NCI-H1694 (cell line): ENCODE measurements at places on chromosomes 4 and X.

DNA sequence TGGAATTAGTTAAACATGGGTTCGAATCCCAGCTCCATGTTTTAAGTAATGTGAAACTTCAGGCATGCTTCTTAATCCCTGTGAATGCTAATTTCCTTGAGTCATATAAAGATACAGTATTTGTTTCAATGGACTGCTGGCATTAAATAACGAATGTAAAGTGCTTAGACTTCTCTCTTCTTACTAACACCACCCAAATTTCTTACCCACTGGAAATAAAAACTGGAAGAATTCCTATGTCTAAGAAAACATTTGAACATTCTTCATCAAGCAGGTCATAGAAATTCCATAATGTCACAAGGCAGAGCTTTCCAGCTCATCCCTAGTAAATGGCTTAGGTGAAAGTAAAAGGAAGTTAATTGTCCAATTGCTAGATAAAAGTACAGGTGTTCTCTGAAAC, 172.5 kb downstream of the ANK2 start:
- DNase-seq: no peak

DNA sequence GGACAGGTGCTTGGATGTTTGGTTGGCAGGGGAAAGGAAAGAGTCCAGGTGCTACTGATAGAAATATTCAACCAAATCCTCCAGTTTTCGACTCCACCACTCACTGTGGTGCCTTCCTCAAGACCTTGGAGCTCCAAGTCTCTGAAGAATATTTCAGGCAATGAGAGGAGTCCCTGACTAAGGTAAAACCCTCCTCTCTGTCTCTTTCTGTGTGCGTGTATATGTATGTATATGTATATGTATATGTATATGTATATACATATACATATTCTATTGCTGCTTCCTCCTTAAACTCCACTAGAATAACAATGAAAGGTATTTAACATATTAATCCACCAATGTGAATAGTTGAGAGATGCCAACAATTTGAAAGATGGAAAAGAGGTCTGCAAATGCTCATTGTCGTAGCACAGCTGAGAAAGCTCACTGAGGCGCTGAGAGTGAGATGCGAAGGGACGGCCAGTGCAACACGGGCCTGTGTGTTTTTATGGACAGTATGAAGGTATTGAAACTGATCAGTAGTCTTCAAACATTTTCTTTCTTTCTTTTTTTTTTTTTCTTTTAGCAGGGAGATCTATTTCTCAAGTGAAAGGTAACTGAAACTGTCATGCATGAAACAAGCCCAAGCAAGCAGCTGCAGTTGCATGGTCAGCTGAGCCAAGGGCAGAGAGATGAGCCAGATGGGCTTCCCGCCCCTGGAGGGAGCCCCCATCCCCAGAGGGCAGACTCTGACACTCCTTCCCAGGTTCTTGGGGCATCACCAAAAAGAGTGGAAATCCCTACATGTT, 41.1 kb upstream of the HS3ST1 start:
- no peak for DNase-seq

DNA sequence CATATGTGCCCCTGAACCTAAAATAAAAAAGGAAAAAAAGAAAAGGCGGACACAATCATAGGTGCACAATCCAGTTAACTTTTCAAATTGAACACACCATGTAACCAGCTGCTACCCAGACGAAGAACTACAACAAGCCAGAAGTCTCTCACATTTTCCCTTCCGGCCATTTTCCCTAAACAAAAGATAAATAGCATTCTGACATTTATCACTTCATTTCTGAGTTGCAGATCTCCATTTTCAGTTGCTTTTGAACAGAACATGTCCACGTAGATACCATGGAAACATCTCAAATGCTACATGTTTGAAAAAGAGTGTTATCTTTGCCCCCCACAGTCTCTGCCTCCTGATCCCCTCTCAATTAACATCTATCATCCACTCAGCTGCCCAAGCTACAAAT, 29.2 kb upstream of the CABS1 start:
- DNase-seq: no peak

- peak; percentile 1 for DNase-seq
Observed at GRCh38 chr4:36414248-36414647, 132.8 kb downstream of the DTHD1 start.

- no peak for DNase-seq
Observed at GRCh38 chrX:76977452-76977851, 469.7 kb upstream of the FGF16 start.

- DNase-seq: no peak
Observed at GRCh38 chrX:10157543-10157942, 768 bp downstream of the CLCN4 start.

GRCh38 chrX:136525738-136526606, 6.0 kb upstream of the VGLL1 start:
- peak; percentile 51 for DNase-seq

DNA sequence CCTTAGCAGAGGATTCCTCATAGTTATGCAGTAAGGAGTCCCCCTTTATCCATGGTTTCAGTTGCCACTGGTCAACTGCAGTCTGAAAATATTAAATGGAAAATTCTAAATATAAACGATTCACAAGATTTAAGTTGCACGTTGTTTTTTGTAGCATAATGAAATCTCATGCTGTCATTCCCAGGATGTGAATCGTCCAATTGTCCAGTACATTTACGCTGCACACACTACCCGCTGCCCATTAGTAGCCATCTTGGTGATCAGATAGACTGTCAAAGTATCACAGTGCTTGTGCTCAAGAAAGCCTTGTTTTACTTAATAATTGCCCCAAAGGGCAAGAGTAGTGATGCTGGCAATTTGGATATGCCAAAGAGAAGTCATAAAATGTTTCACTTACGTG, 434.8 kb downstream of the MAPK10 start:
- no peak for DNase-seq

GRCh38 chr4:55345054-55345453, 988 bp upstream of the SRD5A3 start:
- no peak for DNase-seq

GRCh38 chrX:102976286-102976685, 39.2 kb downstream of the RAB40AL start:
- no peak for DNase-seq

DNA sequence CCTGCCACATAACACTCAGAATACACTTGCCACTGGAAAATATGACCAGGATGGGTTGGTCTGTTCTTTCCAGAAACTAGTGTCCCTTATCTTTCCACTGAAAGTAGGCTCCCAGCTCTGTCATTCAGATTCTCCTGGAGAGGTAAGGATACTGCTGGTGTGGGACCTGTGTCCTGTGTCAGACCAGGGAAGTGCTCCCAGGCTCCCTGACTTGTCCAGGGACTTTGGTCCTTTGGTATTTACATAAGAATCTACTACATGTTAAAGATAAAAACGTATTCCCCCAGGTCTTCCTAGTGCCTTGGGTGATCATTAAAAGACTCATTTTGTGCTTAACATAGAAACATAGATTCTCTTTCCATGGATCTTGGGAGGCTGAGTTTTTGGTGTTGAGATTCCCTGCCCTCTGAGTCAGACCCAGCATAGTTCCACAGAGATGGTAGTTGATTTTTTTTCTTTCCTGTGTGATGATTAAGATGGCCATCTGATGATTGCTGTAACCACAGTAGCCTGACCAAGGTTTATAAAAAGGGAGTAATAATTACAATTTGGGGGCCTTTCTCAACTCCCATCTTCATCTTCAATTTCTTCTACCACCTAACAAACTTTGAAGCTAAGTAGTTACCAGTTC, 159.8 kb upstream of the JADE1 start:
- no peak for DNase-seq

DNA sequence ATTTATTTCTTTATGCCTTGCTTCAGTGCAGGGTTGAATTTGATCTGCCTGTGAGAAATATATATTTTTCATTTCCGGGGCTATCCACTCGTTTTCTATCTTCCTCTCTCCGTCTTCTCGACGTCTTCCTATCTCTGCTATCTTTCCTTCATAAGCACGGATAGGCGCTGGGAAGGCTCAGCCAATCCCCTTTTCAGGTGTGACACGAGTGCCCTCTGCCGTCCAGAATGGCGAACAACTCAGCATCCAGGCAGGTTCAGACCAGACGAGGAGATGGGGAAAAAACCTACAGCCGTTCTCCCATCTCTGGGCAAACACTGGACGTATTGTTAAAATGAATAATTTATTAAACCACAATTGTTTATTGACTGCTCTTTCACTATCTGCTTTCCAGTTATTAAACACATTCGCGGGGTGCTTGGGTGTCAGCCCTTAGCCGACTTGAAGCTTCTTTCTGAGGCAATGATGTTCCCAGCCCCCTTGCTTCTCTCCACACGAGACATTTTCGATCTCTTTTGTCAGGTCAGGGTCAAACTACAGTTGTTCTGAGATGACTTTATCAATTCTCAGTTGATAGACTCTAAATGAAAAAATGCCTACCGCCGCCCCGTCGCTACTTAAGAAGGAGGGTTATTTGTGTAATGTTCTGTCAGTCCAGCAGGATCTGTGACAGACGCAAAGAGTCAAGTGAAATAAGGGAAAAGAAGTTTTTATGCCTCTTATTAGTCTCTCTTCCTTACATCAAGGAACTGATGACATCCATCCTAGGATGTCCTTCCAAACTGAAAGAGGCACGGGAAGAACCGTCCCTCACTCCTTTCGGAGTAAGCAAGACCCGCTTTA, 96.3 kb upstream of the NOCT start:
- DNase-seq: peak; percentile 70

DNA sequence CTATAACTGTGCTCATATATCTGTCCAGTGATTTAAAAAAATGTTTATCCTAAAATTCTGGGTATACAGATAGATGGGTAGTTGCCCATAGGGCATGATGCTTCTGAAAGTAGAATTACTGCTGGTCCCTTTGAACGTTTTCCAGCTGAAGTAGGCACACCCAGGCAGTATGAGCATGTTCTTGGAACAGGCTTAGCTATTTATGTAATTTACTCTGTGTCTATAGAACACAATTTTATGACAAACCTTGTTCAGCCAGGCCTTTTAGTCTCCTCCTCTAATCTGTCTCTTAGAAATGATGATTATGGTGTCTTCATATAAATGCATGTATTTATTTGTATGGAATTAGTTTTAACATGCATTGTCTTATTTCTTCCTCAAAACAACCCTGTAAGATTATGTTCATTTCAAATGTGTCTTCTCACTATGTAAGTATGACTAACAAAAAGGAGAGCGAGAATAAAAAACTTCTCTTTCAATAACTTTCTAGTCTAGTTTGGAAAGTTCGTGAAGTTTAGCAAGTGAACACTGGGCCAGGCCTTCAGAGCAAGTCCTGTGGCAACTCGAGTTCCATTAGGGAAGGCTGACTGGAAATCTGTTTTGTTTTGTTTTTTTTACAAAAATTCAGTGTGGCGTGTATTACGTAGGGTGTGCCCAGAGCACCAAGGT, 142.0 kb downstream of the AFF1 start:
- no peak for DNase-seq

DNA sequence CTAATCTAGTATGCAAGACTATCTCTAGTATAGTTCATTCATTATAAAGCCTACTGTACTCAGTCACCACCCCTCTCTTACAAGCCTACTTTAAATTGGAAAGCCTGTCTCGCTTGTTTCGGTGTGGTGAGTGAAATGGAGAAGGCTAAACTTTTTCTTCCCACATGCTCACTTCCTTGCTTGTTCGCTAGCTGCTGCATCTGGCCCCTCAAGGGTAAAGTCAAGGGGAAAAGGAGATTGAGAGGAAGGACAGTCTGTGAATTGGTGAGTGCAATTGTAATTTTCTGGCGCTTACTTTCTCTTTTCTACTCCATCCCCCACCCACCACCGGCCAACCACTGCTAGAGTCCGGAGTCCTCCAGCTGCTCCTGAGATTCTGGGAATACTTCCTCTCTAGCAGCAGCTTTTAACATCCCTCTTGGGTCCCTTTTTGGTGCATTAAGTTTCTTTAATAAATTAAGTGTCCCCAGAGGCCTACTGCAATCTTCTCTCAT, 12.1 kb upstream of the ARAP2 start:
- no peak for DNase-seq

DNA sequence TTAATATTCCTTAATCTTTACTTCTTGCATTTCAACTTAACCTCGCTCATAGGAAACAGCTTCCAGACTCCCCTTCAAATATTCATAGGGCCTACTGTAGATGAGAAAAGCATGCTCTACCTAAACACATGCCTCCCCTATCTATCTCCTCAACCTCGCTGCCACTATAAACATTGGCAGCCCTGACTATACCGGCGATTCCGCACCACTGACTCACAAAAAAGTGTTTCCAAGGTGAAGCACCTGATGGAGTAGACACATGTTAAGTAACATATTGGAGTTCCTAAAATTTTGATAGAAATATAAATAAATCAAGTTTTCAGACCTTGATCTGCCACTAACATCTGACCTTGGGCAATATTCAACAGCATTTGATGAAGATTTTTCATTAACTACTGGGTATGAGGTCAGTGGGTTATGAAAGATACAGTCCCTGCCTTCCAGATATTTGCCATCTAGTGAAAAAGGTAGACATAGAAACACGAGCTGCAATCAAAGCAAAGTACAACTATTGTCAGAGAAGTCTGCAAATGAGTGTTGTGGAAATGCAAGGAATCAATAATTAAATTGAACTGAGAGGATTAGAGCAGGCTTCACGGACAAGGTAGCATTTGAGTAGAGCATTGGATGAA, 184.2 kb downstream of the MAML3 start:
- DNase-seq: no peak

GRCh38 chrX:29241809-29242208, 654.6 kb downstream of the IL1RAPL1 start:
- no peak for DNase-seq

- no peak for DNase-seq
Observed at GRCh38 chr4:70518716-70519115, 347 bp downstream of the AMTN start.

GRCh38 chr4:109007976-109008375, 245.1 kb upstream of the ETNPPL start:
- no peak for DNase-seq

DNA sequence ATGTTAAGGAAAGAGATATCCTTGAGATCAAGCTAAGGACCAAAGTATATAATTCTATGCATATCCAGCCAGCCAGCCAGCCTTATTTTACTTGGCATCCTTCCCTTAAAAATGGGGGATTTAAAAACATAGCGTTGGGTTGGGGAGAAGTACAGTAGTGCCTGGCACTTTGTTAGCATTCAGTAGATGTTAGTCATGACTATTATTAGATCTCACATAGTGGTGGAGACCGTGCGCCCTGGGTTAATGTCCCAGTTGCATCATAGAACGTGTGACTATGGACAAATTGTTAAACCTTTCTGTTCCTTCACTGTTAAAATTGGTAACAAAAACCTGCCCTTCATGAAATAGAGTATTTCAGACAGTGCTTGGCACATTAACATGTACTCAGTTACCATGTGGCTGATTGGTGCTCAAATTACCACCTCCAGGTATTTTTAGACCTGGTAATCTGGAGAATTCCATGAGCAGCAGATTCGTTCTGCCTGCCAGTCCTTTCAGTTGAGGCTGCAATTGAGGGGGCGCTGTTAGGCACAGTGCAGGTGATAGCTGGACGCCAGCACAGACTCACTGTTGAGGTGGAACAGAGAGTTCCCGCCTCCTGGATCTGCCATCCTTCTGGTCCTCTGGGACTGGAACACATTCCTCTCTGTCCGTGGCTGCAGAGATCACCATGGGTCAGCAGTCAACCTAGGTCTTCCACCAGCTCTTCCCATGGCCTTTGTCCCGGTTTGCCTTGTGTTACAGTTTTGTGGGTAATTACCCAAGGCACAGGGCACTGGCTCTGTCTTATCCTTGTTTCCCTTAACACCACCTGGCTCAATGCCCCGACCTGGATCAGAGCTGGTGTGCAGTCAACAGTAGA, 31.7 kb downstream of the RBBP7 start:
- DNase-seq: no peak

- DNase-seq: no peak
Observed at GRCh38 chr4:187685247-187685646, 310.3 kb upstream of the ZFP42 start.

- peak; percentile 40 for DNase-seq
Observed at GRCh38 chrX:104343428-104344129, 88.8 kb upstream of the ESX1 start.

GRCh38 chr4:66169341-66169740, 499.1 kb upstream of the EPHA5 start:
- DNase-seq: no peak
